ENCODE measurements at places on chromosomes 2 and 18.

DNA sequence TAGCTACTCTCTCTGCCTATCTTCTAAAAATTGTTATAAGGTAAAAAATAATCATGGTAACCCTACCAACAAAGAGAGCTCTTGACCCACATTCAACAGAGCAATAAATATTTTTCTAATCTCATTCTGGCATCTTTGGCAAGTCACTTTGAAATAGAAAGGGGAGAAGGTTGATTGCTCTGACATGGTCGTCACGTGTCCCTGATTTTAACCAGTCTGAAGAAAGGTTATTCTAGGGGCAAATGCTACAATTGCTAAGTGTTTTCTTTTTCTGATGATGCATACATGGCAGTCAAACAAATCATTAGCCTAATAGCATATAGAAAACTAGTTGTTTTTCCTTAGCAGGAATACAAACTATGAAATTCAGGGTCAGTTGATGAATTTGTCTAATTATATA, 153.3 kb upstream of the MAP3K20 start:
- DNase-seq = no peak

DNA sequence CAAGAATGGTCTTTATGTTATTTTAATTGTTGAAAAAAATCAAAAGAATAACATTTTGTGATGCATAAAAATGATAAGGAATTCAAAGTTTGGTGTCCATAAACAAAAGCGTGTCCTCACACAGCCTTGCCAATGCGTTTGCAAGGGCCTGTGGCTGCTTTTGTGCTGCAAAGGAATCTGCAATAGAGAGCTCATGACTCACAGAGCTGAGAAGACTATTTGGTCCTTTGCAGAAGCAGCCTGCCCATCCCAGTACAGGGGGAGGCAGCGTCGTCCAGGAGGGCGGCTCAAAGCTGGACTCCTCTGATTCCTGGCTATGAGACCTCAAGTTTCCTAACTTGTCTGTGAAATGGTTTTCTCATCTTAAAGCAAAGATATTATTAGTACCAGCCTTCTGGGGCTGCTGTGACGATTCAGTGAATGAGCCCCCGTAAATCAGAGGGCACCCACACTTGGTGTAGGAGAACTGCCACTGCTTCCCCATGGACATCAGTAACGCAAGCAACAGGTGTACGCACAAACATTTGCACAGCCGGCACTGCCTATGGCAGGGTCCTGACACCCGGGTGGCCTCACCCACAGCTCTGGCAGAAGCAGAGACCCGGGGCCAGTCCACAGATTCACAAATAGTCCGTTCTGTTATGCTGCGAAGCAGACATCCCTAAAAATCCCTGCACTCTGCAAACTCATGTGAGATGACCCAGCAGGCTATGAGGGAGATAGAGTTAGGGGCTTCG, 70.6 kb upstream of the ASAP2 start:
- DNase-seq = no peak

GRCh38 chr2:64327510-64328414, 126.2 kb upstream of the LGALSL start:
- DNase-seq = peak; percentile 16

DNA sequence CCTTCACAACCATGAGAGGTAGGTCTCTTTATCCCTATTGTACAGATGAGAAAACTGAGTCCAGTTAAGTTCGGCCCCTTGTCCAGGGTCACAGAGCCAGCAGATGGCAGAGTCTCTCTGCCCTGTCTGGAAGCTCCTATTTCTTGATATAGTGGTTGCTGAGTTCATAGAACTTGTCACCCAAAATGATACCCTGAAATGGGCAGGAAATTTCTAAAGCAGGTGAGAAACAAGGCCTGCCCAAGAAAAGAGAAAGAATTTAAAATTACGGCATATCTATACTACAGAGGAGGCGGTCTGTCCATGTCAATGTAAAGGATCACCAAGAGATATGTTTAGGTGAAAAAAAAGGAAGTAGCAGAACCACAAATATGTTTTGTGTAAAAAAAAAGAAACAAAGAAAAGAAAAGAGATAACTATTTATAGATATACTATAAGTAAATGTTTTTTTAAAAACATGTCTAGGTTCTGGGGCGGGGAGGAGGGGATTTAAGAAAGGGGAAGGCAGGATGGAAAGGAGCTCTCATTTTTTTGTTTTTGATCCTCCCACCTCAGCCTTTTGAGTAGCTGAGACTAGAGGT, 39.8 kb downstream of the MYO7B start:
- no peak for DNase-seq

DNA sequence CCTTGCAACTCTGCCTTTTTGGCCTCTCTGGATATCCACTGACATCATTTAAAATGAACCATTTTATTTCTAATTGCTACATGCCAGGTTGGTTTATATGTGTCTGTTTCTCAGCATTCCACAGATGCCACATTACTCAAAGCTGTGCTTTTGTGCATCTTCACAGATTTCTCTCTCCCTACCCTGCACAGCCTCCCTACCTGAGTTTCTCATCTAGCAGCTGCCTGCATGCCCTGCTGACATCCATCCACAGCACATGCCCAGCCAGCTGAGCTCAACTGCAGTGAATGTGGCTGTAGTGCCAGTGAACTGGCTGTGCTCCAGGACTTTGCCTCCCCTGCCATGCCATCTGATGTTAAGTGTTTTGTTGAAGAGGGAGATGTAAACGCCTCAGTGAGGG, 44.5 kb downstream of the PKP4 start:
- no peak for DNase-seq

GRCh38 chr2:180174580-180174979, 167.5 kb upstream of the CWC22 start:
- DNase-seq = no peak

DNA sequence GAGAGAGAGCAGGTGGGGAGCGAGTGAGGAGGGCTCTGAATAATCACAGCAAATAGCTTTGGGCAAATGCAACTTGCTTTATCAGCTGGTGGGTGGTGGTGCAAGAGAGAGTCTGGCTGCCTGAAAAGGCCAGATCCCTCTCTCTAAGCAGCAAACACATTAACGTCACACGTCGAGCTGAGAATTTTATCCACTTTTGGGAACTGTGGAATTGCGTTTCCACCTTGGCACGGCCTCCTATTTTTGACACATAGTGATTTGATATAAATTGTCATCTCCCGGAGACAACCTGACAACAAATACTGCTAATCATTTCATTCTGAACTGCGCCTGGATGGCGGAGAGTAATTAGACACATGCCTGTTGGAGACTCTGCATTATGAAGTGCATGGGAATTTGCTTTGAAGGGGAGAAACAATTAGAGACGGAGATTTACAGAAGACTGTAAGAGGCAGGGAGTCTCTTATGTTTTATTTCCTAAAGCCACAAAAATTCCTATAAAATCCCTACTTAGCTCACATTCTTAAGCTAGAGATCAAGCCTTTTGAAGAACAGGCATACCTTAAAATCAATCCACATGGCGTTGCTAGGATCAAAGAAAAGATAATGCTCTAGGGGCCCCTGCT, 634.1 kb downstream of the TDRD15 start:
- DNase-seq = no peak

GRCh38 chr18:24915547-24915946, 436.4 kb downstream of the ZNF521 start:
- DNase-seq = peak; percentile 70

DNA sequence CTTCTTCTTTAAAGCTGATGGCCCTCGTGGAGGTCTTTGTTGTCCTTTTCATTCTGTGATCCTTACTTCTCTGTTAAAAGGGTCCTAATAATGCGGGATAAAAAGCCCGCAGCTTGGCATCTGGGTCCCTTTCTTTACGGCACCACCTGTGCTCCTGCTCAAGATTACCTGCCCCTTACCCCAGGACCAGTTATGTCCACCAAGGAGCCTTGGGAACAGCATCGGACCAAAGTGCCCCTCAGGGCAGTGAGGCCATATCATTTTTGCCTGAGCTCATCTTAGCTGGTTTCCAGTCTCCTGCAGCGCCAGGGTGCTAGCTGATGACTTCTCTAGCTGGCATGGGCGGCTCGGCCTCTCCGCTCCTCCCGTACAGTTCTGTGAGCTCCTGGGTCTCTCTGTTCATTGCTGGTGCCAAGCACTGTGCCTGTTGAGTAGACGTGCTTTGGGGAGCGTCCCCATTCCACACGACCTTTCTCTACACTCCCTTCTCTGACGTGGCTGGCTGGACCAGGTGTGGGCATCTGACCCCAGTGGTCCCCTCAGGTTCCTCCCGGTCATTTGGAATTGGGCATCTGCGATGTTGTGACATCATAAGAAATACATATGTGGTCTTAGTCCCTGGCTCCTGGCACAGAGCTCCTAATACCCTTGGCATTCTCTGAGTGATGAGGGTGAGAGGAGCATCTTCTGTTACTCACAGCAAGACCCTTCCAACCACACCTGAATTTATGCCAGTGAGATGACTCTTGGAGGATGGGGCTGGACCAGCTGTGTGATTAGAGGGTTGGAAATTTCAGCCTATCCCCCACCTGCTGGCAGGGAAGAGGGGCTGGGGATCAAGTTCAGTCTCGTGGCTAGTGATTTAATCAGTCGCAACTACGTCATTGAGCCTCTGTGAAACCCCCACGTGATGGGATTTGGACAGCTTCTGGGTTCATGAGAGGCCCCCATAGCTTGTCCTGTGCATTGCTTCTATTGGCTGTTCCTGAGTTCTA, 134.2 kb upstream of the HS6ST1 start:
- no peak for DNase-seq

DNA sequence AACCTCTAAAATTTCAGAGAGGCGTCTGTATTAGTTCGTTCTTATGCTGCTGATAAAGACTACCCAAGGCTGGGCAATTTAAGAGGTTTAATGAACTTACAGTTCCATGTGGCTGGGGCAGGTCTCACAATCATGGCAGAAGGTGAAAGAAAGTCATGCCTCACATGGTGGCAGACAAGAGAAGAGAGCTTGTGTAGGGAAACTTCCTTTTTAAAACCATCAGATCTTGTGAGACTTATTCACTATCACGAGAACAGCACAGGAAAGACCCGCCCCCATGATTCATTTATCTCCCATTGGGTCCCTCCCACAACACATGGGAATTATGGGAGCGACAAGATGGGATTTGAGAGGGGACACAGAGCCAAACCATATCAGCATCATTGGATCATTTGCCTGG, 183.2 kb upstream of the SIX2 start:
- DNase-seq = peak; percentile 12

DNA sequence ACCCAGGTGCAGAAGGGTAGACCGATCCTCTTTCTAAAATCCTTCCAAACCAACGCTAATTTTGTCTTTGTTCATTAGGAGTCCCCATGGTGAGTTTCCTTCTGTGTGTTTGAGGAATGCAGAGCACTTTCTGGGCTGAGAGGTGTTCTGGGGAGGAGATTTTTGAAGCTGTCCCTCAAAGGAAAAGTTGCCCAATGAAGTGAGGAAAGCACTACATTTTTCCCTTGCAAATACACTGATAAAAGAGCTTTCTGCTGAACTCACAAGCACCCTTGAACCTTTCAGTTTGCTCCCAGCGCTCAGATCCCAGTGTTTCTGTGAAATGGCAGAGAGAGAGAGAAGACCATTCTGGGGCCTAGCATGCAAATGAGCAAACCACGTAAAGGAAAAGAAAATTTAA, 299.6 kb upstream of the FANCL start:
- DNase-seq = no peak

- no peak for DNase-seq
These were observed 60.5 kb upstream of the SMAD2 start for GRCh38 chr18:47990981-47991380.

DNA sequence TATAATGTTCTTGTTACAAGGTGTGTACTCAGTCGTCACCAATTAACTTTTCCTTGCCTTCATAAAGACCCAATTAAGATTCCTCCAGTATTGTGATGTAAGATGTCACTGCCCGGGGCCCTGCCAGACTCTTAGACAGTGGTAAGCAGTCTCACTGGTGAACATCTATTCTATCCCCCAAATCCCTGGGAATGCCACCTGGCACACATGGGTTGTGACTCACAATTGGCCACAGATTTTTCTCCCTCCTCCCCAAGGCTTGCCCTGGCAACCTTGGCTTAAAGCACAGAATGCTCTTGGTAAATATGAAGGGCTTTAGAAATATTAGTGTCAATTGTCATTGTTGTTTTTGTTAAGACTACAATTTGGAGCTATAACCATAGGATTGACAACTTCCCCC, 287.9 kb downstream of the ETAA1 start:
- no peak for DNase-seq

- no peak for DNase-seq
These were observed 72.7 kb downstream of the SH3RF3 start for GRCh38 chr2:109201465-109202327.

DNA sequence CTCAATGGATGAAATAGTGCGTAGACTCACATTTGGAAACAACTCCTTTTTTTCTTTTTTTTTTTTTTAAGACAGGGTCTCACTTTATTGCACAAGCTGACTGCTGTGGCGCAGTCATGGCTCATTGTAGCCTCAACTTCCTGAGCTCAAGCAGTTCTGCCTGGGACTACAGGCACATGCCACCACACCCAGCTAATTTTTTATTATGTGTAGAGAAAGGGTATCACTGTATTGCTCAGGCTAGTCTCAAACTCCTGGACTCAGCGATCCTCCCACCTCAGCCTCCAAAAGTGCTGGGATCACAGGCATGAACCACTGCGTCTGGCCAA, 17.4 kb downstream of the HAT1 start:
- no peak for DNase-seq

DNA sequence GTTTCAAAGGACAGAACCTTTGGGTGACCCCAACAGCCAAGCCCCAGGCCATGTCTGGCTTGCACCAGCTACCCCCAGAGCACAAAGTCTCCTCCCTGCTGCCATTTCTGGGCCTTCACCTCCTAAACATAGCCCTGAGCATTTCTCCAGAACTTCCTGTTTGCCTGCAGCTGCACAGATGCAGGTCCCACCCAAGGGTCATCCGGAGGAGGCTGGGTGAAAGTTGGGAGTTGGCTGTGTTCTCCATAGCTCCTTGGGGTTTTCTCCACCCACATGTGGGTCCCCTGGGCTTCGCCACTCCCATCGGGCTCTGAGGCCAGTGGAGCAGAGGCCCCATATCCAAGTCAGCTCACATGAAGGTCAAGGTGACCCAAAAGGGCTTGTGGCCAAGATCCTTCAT, 4.3 kb downstream of the TNP1 start:
- no peak for DNase-seq

DNA sequence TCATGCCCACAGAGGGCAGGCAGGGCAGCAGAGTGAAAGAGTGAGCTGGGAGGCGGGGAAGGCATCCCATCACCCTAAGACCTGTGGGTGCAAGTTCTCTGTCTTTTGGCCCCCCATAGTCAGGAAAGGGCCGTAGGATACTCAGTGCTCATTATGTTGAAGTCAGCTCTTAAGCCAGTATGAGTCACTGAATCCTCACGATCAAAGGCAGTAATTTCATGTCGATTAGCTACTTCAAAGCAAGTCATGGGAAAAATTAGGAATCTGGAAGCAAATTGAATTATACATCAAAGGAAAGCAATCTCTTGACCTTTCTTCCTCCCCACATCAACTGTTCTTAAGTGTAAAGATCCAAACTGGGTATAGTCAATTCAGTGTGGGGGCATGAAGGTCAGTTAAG, 178.9 kb downstream of the FHOD3 start:
- peak; percentile 12 for DNase-seq

Data from fibroblast of mammary gland (primary cell).